ENCODE measurements at places on chromosomes 3 and 15.

DNA sequence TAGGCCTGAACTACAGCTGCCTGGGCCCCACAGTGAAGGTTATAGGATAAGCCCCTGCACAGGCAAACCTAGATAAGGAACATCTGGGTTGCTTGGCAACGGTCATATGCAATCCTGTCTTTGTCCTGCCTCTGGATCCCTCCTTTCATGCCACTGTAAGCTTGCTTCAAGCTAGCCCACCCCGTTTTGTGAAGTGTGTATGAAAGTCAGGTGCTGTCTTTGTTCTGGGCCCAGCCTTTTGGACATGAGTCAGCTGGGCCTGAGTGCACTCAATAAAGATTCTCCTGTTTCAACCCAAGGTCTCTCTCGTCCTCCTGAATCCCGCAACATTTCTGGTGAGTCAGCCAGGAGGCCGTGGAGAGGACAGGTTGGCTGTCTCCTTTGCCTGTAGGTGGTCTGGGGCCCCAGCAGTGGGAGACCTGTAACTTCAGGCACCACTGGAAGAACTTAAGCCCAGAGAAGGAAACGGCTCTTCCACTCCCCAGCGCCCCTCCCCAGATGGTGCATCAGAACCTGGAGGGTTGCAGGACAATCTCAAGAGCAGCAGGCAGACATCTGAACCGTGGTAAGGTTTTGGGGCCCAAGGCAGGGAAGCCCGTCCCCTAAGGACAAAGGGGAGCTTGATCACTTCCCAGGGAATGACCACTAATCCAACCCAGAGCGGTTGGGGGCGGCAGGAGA, 8.3 kb upstream of the SLC9C1 start:
- DNase-seq = no peak

GRCh38 chr15:31215490-31216214, 111.0 kb upstream of the KLF13 start:
- peak; percentile 76 for DNase-seq

DNA sequence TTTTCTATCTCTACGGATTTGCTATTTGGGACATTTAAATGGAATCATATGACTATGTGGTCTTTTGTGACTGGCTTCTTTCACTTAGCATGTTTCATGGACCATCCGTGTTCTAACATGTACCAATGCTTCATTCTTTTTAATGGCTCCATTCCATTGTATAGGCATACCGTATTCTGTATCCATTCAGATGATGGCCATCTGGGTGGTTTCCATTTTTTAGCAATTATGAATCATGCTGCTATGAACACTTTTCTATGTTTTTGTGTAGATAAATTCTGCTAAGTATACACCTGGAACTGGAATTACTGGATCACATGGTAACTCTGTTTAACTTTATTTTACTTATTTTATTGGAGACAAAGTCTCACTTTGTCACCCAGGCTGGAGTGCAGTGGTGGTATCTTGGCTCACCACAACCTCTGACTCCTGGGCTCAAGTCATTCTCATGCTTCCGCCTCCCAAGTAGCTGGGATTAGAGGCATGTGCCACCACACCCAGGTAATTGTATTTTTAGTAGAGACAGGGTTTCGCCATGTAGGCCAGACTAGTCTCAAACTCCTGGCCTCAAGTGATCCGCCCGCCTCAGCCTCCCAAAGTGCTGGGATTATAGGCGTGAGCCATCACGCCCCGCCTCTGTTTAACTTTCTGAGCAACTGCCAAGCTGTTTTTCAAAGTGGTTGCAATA, 13.4 kb downstream of the UBP1 start:
- DNase-seq = no peak

GRCh38 chr3:140736863-140737460, 59.1 kb downstream of the TRIM42 start:
- no peak for DNase-seq

DNA sequence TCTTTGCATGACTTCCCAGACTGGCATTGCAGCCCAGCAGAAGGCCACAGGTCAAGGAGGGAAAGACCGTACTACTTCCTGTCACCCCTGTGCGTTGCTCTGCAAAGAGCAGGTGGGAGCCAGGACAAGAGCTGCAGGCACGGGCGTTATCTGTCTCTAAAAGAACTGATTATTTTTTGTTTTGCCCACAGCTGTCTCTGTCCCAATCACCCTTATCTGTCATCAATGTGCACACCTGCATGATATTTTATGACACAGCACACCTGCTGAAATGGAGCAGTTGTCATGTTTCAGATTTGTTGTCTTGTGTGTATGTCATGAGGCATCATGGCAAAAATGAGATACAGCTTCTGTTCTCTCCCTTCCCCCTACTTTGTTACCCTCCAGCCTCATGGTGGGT, 58.8 kb downstream of the SLCO3A1 start:
- DNase-seq = no peak

DNA sequence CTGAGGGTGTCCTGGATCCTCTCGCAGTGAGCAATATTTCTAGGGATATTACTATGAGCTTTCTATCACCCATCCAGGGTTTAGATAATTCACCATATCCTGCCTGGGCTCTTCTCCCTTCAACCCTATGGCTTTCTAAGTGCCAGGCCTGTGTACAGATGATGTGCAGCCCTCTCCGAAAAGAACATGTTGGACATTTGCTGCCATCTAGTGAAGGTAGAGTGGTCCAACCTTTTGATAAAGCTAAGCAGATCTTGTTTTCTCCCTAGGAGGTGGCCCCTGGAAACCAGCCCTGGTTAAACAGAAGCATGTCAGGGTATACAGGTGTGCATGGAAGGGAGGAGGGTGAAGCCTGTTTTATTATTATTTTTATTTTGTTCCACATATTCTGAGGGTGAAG, 27.9 kb upstream of the SCN10A start:
- DNase-seq = no peak

DNA sequence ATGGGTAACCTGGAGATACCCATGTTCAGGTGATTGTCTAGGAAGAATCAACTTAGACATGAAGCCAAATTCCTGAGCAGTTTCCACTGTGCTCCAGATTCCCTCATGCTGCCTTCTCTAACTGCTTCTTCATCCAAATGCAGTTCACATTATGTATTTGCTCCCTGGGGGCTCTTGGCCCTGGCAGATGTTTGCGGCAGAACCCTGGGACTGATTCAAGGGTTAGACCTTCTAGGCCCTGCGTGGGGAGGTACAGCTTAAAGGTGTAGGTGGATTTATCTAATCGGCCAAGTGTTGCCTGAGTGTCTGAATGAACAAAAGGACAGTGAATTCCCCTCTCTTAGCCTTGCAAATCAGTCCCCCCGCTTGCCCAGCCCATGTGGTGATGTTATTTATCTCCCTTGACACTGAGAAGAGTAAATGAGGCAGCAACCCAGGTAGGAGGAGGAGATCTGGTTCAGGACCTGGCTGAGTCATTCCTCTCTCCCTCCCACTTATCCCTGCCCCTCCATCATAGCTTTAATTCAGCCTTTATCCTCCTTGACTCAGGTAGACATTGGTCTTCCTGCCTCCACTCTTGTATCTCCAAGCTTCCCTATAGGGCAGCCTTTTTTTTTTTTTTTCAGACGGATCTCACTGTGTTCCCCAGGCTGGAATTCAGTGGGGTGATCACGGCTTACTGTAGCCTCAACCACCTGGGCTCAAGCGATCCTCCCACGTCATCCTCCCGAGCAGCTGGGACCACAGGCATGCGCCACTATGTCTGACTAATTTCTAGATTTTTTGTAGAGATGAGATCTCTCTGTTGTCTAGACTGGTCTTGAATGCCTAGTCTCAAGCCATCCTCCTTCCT, 54.8 kb downstream of the MAGEF1 start:
- no peak for DNase-seq

- no peak for DNase-seq
Measured at GRCh38 chr3:89000886-89001285, 106.5 kb upstream of the EPHA3 start.

DNA sequence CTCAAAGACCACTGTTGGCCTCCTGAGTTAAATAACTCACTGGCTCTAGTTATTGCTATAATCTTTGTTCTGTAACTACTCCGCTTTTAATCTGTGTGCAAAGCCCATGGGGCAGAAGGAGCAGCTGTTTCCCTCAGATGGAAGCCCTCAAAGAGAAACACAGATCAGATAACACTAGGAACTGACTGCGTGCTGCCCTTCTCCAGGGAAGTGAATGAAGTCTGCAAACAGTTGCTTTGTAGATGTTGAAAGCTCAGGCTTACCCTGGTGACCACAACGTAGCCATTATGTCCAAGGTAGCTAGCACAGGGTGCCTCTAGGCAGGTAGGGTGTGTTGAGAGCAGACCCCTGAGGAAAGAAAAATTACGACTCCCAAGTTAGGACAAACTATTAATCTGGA, 152.3 kb upstream of the STAC start:
- DNase-seq = no peak

GRCh38 chr3:120852412-120852811, 55.6 kb upstream of the STXBP5L start:
- no peak for DNase-seq

- no peak for DNase-seq
Measured at GRCh38 chr15:45630917-45631691, 3.7 kb upstream of the SQOR start.

DNA sequence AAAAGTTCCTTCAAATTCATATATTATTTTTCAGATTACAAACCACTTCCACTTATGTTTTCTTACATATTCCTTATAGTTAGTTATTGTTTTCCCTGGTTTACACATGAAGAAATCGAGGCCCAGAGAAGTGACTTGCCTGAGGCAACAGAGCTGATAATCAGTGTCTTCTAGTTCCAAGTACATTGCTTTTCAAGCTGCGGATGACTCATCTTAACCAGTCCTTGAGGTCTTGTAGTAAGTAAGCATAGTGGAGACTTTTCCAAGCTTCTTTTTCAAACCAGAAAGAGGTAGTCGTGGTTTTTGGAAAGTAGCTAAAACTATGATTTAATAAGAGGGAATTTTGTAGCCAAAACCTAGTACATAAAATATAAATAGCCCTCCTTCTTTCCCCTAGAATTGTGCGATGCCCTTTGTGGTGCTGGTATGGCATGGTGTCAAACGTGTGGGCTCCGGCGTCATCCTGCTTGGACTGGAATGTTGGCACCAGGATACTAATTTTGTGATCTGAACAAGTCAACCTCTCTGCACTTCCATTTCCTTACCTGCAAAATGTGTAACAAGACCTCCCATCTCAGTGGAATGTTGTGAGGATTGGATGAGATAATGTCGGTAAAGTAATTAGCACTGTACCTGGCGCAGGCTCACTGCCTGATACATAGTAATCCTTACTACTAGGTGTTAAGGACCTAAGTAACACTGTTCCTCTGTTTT, 19.0 kb upstream of the DLG1 start:
- DNase-seq = no peak

- DNase-seq = no peak
Measured at GRCh38 chr15:47427463-47427862, 289.8 kb upstream of the SEMA6D start.

DNA sequence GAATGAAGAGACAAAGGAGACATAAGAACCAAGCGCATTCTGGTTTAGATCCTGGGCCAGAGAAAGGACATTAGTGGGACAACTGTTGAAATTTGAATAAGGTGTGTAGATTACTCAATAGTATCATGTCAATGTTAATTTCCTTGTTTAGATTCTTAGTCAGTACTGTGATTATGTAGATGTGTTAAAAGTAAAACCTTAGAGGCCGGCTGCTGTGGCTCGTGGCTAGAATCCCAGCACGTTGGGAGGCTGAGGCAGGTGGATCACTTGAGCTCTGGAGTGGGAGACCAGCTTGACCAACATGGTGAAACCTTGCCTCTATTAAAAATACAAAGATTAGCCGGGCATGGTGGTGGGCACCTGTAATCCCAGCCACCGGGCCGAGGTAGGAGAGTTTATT, 26.7 kb downstream of the CYP8B1 start:
- DNase-seq = no peak

DNA sequence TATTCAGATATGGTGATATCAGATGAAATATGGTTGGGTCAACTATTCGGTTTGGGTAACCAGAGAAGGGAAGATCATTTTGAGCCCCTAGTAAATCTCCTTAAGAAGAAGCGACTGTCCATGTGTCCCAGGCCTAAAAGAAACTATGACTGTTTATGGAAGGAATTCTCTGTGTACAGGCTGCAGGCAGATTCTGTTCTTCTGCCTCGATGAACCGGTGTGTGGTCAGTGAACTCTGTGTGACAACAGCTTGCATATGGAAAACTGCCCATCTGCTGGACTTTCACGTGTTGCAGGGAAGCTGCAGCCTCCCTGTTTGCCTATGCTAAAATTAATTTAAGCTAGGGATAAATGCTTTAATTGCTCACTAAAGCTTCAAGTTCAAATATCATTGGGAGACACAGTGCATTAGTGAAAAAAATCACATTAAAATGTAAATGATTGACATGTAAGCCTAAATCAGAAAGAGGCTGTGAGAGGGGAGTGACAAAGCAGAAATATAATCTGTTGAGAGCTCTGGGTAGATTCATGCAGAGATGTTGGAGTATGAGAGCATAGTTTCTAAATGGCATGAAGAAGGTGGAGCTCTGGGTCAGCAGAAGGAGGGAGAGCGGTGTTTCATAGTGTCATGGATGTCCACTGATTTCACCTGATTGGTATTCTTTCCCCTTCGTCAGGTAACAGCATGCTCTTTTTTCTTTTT, 65.4 kb upstream of the PFN2 start:
- no peak for DNase-seq

DNA sequence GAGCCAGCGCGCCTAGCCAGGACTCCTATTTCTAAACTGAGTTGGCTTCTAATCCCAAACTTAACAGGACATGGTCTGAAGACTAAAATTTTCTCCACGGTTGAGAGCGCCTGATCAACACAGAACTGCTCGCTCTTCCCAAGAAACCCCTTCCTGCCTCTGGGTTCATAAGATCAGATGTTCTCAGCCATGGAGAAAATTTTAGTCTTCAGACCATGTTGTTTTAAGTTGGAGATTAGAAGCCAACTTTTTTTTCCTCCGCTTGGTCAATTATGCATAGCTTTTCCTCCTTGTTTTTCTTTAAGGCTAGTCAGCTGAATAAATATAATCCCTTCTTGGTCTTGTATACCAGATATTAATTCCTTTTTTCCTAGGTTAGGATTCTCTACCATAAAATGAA, 356.6 kb upstream of the ADAMTS9 start:
- no peak for DNase-seq

DNA sequence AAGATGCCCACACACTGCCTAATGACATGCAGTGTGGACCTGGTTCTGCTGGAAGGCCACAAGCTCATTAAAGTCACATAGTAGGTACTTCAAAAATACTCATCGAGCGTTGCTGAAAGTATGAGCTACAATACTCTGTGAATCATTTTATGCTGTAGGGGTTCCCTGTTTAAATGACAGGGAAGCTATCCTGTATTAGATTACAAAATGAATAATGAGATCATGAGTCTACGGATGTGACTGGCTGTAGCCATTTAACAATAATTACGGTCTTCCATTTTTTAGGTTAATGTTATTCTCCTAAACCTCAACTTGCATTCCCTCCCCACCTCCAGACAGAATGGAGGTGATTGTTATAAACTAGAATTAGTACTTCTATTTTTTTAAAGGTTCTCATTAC, 128.2 kb upstream of the FAM3D start:
- DNase-seq = no peak

- DNase-seq = no peak
Measured at GRCh38 chr3:66504850-66505641, 4.2 kb upstream of the LRIG1 start.
